ENCODE measurements at places on chromosomes 11 and 22.

GRCh38 chr22:43118024-43118849, 7.7 kb downstream of the BIK start:
- no peak for DNase-seq

DNA sequence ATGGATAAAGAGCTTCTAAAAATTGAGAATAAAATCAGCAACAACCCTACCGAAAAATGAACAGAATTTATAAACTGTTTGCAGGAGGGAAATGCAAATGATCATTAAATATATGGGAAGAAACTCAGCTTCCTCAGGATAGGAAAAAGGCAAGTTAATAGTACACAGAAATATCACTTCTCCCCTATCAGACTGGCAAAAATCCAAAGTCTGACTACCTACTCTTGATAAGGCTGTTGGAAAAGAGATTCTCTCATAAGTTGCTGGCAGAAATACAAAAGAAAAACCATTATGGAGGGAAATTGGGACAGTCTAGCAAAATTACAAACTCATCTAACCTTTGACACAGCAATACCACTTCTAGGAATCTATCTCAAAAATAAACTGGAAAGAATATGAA, 100.9 kb upstream of the LDLRAD3 start:
- DNase-seq: no peak

DNA sequence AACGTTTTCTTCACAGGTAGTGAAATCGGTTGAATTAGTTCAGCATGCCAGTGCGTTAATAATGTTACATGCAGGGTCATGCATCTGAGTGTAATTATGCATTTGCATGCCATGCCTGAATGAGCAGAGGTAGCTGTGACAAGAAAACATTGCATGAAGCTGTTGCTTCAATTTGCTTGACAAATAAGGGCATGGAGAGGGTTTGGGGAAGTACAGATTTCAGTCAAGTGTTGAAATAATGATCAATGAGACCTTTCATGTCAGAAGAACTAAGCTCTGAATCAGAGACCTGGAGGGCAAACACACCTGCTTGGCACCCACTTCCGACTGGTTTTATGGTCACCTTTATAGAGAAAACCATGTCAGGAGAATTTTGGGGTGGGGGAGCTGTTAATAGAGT, 221.4 kb downstream of the DBX1 start:
- no peak for DNase-seq

DNA sequence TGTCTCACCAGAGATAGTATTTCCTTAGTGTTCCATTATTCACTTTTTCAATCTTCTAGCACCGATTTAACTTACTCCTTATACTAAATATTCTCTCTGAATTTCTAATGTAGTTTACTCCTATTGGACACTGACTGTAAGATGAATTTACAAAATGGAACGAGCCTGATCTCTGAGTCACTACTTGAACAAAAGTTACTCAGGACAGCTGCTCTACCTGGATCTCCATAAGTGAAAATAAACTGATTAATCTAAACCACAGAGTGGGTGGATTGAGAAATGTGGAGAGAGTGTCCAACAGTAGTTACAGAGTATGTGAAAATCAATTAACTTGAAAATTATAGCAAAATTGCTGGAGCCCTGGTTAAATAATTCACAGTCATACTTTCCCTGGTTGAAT, 141.7 kb upstream of the CHORDC1 start:
- DNase-seq: no peak

DNA sequence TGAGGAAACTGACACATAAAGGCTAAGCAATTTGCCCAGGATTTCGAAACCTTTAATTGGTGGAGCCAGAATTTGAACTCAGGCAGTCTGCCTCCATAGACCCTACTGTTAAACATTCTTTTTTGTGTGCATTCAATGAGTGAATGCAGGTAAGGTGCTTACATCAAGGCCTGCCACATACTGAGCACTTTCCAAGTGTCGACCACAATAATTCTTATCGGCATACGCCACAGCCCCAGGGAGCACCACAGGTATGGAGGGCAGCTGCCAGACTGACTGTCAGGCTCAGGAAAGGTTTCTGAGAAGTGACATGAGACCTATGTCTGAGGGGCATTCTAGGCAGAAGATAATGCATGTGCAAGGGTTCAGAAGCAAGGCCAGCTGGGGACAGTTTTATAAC, 334.7 kb upstream of the NARS2 start:
- DNase-seq: no peak

GRCh38 chr11:87369888-87370287, 332.2 kb downstream of the TMEM135 start:
- DNase-seq: no peak

All from HEK293T (cell line).